ENCODE measurements at places on chromosomes 3 and 15.

DNA sequence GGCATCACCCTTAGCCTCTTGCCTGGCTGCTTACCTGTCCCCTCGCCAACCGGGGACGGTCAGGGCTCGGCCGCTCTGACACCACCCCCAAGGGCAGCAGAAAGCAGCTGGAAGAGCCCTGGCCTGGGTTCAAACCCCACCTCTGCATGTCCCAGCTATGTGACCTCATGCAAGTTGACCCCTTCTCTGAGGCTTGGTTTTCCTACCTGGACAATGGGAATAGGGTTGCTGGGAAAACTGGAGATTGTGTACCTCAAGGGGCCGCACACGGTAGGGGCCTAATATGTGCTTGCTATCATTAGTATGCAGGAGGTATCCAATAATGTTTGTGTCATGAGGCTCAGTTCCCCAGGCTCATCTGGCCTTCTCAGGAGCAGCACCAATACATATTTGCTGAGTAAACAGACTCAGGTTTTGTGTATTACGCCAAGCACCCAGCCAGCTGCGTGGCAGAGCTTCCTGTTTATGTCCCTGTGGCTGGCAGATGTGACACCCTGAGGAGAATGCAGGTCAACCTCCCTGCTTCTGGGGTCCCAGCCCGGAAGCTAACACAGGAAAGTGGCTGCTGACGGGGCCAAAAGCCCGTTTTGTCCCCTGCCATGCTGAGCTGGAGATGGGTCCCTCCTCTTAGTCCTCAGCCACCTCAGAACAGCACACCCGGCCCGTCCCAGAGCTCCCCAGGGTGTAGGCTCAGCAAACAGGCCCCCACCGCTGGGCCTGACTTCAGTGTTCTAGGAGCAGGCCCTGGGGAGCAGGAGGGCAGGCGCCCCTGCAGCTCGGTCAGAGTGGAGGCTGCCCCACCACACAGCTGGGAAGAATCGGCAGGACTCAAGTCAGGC, 29.7 kb downstream of the PLXND1 start:
- peak; percentile 75 for DNase-seq

GRCh38 chr15:43808960-43809678, 8.7 kb downstream of the HYPK start:
- no peak for DNase-seq

GRCh38 chr3:18795078-18795477, 353.2 kb upstream of the KCNH8 start:
- no peak for DNase-seq

- DNase-seq: no peak
Measured at GRCh38 chr3:160174621-160175020, 50.6 kb upstream of the C3orf80 start.

- DNase-seq: no peak
Measured at GRCh38 chr3:148534089-148534988, 163.4 kb upstream of the AGTR1 start.

DNA sequence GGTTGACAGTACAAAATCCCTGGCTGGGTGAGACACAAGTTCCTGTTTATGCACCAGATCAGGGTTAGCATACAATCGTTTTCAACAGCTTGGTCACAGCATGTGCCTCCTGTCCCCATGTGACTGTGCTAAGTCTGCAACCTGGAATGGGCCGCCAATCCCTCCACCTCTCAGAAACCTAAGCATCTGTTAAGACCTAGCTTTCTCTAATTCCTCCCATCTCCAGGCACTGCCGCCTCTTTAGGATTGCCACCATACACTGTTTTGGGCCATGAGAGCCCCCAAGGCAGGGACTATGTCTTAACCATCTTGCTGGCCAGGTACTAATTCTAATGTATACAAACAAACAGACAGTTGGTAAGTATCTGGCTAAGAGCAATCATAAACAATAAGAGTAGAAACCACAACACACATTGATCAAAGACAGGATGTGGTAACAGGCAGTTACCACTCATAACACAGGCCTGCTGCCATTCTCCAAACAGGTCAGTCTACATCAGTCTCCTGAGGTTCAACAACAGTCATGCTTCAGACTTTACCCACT, 25.6 kb downstream of the SEC22C start:
- peak; percentile 58 for DNase-seq

GRCh38 chr3:184237807-184238206, 8.4 kb downstream of the VWA5B2 start:
- no peak for DNase-seq

DNA sequence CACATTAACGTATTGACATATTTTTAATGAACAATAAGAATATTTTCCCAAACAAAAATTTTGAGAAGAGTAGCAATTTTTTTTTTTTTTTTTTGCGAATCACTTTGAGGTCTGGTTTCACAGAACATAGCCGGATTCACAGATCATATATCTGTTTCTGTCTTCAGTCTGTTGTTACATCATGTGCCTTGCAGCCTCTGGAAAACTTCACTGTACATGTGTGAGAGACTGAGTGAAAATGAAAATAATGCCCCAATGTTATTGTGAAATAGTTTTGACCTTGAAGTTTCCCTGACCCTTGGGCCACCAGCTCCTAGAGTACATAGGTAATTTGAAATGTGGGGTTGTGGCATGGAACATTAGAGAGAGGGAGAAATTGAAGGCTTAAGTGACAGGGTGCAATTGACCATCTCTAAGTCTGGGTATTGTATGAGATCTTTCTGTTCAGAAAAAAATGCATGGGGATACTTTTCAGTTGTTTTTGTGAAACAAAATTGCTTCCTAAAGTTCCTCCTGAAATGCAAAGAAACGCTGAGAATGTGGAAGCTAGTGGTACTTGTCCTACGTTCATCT, 14.0 kb downstream of the ITPR1 start:
- no peak for DNase-seq

DNA sequence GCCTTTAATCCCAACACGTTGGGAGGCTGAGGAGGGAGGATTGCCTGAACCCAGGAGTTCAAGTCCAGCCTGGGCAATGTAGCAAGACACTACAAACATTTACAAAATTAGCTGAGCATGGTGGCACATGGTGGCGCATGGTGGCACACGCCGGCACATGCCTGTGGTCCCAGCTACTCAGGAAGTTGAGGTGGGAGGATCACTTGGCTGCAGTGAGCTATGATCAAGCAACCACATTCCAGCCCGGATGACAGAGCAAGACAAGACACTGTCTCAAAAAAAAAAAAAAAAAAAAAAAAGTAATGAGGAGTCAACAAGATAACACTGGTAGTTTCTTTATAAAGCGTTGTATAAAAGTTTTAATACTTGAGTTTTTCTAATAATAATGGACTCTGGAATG, 10.1 kb downstream of the FEZF2 start:
- DNase-seq: no peak

- DNase-seq: no peak
Measured at GRCh38 chr15:47674586-47675232, 42.6 kb upstream of the SEMA6D start.

DNA sequence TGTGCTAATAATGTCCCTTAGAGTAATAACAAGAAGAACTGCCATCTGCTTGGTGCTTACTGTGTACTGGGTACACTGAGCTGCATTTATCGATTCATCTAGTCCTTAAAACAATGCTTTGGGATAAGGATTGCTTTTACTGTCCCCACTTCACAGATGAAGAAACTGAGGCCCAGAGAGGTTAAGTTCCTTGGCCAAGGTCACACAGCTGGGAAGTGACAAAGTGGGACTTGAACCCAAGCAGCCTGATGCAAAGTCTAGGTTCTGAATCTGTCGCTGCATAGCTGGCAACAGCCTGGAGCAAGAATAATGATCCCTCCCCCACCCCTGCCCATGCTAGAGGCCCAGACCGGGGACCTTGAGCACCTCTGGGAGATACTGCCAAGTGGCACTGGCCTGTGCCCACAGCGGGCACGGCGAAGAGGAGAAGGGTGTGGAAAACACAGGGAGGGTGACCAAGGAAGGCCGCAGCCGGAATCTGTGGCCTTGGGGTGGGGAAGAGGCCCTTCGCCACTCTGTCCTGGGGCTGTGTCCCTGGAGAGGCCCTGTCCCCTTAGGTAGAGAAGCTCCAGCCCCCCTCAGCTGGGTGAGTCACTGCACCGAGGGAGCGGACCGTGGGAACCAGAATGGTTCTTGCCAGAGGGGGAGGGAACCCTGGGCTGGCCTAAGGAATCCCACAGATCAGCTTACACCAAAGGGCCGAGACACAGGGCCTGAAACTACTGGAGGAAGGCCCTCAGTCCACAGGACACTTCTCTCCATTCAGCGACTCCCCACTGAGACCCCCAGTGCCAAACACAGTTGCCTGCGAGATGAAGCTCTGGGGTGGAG, 3.5 kb downstream of the PLXND1 start:
- DNase-seq: no peak

- no peak for DNase-seq
Measured at GRCh38 chr3:59472541-59472940, 422.7 kb upstream of the CFAP20DC start.

GRCh38 chr3:69462022-69462825, 76.3 kb upstream of the FRMD4B start:
- DNase-seq: no peak

DNA sequence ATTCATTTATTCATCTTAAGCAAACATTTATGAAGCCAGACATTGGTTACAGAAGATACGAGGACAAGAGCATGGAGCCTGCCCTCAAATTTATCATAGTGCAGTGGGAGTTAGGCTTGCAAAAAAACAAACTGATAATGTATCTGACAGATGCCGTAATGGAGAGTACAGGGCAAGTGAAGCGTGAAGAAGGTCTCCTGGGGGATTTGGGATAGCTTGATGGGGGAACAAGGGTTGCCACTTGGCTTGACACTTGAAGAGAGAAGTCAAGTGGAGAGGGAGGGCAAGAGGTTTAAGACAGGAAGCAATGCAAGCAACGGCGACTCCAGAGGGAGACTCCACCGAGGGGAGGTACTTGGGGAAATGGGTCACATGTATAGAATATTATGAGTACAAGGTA, 129.3 kb downstream of the SSR3 start:
- DNase-seq: no peak

- no peak for DNase-seq
Measured at GRCh38 chr3:49966233-49966942, 26.4 kb downstream of the RBM6 start.

DNA sequence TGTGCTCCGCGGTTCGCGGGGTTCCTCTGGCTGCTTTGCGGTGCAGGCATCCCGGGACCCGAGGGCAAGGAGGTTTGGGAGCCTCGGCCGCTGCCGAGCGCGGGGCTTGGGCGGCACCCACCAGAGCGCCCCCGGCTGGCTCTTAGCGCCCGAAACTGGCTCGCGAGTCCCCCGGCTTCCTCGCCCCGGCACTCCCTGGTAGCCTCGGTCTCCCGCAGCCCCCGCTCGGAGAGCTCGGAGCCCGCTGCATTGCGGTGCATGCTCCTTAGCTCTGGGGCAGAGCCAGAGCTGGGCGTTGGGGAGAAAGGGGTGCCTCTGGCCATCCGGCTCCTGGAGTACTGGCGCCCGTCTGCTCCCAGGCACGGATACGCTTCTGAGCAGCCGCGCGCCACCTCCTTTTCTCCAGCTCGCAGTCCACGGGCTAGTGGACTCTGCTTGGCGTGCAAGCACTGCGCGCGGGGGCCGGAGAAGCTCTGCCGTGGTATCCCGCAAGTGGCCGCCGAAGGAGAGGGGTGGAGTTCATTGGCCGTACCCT, 753 bp downstream of the EPHB1 start:
- no peak for DNase-seq

DNA sequence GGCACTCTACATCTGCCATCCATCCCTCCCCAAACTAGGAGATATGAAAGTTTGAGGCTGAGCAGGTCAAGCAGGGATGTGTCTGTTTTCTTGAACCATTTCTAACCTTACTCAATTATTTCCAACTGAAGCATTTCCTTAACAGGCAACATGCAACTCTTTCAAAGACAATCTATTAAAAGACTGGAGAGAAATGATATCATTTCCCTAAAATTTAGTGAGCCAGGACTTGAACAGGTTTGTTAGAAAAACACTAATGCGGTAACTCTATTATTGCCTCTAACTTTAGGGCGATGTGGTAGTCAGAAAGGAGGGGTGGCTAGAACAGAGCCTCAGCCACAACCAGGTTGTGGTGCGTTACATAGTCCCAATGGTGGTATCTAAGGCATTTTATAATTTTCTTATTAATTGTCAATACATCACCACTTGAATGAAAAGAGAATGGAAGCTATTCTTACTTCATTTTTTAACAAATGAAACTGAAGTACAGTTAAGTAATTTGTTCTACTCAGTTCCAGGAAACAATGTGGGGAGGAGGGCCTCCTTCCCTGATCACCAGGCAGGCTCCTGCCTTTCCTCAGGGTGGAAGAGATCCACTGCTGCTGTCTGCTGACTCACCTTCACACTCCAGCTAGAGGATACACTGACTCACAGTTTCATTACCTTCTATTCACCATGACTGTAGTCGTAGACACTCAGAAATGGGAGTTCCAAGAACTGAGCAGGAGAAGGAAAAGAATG, 22.8 kb downstream of the MYO1E start:
- DNase-seq: no peak

- DNase-seq: no peak
Measured at GRCh38 chr3:5275529-5275928, 88.0 kb downstream of the EDEM1 start.

DNA sequence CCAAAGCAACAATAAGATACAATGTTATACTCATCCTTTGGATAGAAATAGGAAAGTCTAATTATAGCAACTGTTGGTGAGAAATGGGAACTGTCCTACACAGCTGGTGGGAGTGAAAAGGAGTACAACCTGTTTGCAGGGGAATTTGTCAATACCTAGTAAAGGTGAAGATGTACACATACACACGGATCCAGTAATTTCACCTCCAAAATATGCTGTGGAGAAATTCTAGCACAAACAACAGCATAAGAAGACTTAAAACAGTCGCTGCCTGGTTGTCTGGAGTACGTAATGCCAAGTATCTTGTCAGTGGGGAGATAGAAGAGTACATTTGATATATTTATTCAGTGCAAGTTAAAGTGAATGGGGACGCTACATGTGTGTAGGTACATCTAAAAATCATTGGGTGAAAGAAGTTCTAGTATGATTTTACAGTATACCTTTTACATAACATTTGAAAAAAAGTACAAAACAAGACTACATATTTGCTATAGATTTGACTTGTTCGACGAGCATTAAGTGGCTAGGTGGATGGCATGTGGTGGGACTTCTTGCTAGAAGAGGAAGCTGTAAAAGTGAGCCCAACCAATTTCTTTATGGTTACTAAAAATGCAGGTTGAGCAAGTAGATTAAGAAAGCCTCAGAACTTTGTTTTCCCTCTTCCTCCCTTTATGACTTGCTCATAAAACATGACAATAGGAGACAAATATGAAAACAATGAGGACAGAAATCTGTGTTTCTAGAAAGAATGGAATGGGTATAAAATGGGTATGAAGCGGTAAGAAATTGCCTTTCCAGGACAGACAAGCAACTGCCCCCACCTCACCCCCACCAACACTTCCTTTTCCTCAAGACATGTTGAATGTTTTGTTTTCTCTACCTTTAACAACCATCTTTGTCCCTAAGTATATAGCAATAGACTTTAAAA, 50.2 kb upstream of the CCR4 start:
- DNase-seq: no peak
